NCI-H1105 (cell line): ENCODE measurements at places on chromosomes 3 and 15.

GRCh38 chr3:152183473-152183872 lies 85.3 kb upstream of the MBNL1 start:
- peak; percentile 53 for DNase-seq

GRCh38 chr3:73271-73670 lies 123.3 kb upstream of the CHL1 start:
- no peak for DNase-seq

DNA sequence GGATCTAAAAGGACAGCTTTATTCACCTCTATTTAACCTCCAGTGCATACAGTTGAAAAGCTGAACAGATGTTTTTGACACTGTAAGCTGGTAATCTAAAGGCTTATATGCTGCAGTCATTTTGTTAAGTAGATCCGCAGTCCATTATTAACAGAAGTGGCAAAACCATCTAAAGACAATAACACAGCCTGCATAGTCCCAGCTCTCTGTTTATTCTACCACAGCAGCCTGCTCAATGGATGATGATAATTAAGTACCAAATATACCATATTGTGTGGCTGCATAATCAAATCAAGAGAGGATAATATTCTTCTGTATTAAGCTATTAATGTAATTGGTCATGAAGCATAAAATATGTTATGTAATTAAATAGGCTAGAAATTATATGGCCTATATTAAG lies 207.1 kb downstream of the MEIS2 start:
- peak; percentile 22 for DNase-seq

DNA sequence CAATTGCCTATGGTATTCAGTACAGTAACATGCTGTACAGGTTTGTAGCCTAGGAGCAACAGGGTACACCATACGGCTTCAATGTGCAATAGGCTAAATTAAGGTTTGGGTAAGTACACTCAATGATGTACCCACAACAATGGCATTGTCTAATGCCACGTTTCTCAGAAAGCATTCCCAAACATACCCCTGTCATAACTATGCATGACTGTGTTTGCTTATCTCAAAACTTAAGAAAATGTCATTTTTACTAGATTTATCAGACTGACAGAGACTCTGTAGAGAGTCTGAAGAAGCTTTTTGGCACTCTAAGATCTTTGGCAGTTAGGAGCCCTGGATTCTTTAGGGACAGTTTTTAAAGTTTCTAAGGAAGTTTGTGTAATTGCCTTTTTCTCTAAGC lies 59.9 kb downstream of the MECOM start:
- no peak for DNase-seq

DNA sequence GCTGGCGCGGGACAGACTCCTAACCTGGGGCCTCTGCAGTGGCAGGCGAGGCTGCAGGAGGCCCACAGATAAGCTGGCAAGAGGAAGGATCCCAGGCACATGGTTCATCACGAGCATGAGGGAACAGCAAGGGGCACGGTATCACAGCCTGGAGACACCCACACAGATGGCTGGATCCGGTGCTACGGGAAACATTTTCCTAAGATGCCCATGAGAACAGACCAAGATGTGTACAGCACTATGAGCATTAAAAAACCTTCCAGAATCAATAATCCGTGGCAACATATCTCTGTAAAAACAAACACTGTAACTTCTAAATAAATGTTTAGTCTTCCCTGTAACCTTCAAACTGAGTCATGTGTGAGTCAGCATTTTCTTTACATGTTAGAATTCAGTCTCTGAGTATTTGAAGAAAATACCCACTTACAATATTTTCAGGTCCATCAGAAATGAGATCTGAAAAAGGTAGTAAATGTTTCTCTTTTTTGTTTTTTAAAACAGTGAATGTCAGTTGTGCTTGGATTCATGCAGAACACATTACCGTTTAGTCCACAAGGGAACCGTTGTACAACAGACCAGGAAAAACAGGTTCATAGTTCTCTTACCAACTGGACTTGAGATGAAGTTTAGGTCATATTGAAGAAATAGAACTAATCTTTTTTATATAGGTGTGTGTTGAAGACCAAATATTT lies 75.9 kb downstream of the BOC start:
- no peak for DNase-seq

DNA sequence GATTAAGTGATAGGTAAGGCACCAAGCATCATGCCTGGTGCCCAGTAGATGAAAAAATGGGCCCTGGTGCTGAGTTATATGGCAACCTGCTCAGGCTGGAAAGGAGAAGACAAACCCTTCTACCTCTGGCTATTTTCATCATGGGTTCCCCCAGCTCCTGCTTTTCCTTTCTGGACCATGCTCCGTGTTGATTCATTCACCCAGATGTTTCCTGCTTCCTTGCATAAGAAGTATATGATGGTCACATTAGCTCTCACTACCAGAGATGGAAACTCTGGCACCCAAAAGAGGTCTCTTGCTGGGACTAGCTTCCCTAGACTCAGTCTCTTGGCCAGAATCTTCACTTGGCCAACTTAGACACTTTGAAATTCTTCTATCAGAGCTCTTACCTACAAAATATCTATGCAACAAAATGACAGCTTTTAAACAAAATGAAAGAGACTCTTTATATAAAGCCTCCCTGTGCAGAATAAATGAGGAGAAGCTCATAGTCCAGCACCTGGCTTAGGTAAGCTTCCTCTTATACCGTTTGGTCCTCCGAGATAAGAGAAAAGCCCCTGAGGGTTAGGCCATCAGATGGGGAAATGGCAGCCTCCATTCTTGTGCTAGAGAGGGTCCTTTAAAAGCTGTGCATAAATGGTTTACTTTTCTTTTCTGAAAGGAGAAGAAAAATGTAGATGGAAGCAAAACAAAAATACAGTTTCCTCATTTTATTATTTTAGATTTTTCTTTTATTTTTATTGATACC lies 46.8 kb upstream of the MCF2L2 start:
- no peak for DNase-seq

- no peak for DNase-seq
Measured at GRCh38 chr15:41809526-41810220, 18.2 kb upstream of the JMJD7 start.

GRCh38 chr15:67180514-67181191 lies 73.8 kb downstream of the AAGAB start:
- DNase-seq, result no peak

GRCh38 chr3:168141405-168141998 lies 45.8 kb upstream of the GOLIM4 start:
- DNase-seq, result no peak

DNA sequence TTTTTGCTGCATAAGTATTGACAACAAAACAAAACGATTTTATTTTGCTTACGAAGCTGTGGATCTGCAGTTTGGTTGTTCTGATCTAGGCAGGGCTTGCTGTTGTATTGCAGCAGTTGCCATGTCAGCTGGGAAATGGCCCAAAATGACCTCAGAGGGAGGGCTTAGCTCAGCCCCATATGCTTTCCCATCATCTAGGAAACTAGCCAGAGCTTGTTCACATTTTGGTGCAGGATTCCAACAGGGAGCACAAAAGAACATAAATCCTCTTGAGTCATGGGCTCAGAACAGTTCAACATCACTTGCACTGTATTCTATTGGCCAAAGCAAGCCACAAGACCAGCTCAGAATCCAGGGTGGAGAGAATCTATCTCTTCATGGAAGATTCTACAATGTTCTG lies 42.2 kb upstream of the ROBO2 start:
- DNase-seq, result no peak

DNA sequence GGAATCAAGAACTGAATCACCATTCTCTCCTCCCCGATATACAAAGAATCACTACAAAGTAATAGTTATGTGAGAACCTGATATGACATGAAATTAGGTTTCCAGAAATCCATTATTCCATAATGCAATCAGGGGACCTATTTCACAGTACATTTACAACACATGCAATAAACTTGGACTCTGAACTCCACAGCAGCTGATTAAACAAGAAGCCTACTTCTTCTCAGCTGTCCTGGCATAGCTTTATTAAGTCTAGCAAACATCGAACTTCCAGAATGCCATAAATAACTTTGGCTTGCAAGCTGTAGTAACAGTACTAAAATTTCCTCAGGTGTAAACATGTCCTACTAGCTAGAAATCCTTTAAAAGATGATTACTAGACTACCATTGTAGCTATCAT lies 17.8 kb downstream of the PDCD10 start:
- DNase-seq, result no peak

- DNase-seq, result no peak
Measured at GRCh38 chr3:31354373-31354772, 178.4 kb upstream of the STT3B start.

DNA sequence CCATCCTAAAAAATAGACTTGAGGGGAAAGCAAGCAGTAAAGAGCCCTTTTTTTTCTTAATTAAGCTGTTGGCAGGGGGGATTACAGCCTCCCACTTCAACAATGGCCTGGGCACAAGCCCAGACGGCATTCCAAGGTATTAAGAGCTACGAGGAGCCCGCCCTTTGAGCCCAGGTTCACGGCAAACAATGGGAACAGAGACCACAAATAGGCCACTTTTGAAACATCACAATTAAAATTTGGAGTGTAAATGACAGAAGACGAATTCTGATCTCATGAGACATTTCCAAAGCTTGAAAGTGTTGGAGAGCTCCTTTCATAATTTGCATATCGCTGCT lies 8.9 kb downstream of the CHSY1 start:
- peak; percentile 21 for DNase-seq

- DNase-seq, result no peak
Measured at GRCh38 chr3:115148142-115148790, 1.2 kb upstream of the ZBTB20 start.

GRCh38 chr3:35079403-35079802 lies 559.9 kb upstream of the ARPP21 start:
- no peak for DNase-seq

DNA sequence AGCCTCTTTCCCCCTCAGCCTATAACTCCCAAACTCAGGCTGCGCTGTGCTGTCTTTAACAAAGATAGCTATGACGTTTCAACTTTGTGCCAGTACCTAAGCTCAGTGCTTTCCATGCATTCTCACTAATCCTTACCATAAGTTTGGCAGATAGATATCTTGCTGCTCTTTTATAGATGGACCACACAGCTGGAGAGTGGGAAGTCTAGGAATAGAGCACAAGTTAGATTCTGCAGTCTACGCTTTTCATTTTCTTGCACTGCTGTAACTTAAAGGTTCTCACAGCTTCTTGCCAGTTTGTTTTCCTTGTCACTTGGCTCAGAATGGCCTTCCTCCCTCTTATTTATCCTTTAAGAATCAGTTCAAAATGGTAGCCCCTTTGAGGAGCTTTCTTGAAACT lies 468.8 kb downstream of the CNTN4 start:
- no peak for DNase-seq

- DNase-seq, result no peak
Measured at GRCh38 chr3:35675621-35676020, 36.3 kb downstream of the ARPP21 start.

GRCh38 chr3:12752809-12753208 lies 6.2 kb downstream of the TMEM40 start:
- DNase-seq, result no peak

DNA sequence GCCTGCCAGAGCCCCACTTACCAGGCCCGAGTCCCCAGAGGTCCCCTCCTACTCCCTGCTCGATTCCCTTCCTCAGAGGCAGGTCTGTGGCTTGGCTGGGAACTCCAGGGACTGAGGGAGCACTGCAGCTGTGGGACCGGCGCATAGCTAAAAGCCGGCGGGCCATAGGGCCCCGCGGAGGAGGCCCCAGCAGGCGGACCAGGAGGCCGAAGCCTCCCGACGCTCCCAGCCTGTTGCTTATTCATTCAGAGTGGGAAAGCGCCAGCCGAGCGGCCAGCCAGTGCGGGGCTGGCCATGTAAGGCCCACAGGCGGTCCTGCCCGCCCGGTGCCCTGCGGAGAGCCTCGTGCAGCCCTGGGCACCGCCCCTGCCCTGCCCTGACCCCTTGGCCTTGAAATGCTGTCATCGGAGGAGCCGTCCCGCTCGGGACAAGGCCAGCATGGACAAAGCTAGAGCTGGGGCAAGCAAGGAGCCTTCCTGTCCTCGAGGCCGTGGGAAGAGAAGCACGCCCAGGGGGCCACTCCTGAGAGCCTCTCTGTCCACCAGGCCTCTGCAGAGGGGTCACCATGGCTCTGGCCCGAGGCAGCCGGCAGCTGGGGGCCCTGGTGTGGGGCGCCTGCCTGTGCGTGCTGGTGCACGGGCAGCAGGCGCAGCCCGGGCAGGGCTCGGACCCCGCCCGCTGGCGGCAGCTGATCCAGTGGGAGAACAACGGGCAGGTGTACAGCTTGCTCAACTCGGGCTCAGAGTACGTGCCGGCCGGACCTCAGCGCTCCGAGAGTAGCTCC lies at the start of gene LOXL1:
LOXL1 (plus strand) TSS at position 244 of the 784 bp plus-strand sequence; CDS start at position 566, 322 bp downstream.
- peak; percentile 10 for DNase-seq

DNA sequence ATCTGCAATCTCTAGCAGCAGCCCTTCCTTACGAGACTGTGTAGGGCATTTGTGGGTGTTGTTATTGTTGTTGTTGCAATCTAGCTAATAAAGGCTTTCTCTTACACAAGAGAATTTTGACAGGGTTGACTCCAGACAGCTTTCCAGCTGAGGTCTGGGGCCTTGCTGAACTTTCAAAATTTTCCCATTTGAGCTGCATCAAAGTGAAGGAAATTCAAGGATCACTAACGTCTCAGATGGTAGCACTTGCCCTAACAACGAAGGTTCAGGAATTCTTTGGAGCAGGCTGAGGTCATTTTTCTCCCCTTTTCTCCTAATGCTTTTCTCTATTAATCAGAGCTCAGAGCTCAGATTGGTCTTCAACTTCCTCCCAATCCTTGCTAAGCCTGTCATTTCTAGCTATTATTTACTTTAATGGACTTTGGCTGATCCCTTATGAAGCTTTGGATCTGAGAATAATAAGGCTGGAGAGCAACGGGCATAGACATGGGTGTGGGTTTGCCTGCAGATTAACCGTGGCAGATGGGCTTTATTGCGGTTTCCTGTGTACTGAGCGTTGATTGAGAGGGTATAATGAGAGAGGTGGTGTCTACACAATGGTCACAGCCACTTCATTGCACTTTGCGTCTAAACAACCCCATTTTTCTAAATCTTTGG lies 614.0 kb upstream of the AGTR1 start:
- no peak for DNase-seq

DNA sequence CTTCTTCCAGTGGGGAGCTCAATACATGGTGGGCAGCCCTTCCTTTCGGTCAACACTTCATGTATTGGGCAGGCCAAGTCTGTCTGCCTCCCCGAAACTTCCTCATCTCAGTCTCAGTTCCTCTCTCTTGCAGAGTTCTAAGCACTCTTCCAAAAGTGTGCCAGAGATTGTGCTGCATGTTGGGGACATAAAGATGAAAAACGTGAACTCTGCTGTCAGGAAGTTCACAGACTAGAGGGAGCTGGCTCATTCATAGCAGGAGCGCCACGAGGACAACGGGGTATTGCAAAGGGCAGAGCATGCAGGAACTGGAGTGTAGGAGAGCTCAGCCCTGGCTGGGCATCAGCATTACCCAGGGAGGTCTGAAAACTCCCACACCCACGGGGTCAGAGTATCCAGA lies 15.3 kb upstream of the EPHB3 start:
- no peak for DNase-seq
